ENCODE measurements at places on chromosomes 16 and 17.
A peak's percentile ranks its signal among the peaks of the same experiment; 100 is the strongest.

DNA sequence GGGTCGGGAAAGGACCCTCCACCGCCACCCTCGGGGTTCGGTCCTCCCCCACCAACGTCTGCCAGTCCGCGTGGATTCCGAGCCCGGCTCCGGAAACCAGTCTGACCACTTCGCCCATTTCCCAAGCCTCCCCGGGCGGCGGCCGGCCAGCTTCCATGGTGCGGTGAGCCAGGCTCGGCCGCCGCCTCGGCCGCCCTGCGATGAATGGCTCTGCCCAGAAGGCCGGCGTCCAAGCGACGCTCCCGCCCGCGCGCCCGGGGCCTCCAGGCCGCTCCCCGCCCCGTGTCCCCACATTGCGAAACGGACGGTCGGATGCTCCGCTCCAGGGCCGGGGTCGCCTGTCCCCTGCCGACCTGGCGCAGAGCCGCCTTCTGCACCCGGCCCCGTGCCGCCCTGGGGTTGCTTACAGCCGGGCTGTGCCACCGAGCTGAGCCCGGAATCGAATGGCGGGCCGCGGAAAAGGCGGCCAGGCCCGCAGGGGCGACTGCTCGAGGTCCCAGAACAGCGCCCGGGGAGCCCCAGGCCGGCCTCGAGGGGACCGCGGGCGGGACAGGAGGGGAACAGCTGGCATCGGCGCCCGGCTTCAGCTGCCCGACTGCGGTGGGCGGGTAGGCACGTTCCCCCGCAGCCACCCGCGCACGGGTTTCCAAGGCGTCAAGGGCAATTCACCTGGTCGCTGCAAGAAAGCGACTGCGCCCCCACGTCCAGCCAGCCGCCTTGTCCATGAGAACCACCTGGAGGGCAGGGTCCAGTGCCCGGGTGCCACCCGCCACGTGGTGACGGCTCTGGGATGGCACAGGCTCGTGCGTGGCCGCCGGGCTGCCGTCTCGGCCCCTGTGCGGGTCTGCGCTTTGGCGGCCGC lies 18.3 kb upstream of the CBX8 start:
- no peak for DNase-seq

DNA sequence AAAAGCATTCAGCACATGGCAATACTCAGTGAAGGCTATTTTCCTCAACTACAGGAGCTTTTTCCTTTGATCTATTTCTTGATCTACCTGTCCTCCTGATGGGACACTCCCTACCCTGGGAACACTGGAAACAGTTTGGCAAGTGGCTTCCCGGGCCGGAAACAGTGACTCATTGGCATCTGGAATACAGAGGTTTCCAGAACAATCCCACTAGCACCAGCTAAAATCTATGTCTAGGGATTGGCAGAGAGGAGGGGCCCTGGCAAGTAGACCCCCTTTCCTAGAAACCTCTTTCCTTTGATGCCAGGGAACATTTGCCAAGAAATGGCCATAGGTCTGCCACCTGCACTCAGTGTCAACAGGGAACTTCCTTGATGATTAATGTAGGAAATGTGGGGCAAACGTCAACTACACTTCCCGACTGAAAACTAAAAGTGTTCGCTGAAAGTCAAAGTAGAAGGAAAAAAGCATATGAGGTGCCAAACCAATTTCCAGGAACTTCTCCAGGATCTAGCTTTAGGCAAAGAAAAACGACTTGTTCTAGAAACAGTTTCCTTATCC lies 30.4 kb upstream of the FBXW10B start:
- no peak for DNase-seq

DNA sequence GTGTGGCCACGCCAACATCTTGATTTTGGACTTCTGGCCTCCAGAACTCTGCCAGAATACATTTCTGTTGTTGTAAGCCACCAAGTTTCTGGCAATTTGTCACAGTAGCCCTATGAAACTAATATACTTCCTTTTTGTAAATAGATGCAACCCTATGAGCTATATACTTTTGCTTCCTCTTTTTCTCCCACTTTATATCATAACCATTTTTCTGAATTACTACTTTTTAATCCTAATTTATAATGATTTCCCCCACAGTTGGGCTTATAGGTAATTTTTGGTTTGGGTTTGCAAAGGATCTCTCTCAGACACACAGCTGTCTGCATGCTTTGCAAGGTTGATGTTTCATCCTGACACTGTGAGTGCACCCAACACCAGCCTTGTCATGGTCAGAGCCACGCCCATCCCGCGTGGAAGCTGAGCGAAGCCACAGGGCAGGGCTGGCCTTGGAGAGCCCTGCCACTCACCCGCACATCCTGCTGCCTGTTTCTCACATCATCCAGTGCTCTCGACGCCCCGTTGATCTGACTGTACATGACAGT lies 5.8 kb downstream of the TRIM25 start:
- DNase-seq: peak; percentile 14

DNA sequence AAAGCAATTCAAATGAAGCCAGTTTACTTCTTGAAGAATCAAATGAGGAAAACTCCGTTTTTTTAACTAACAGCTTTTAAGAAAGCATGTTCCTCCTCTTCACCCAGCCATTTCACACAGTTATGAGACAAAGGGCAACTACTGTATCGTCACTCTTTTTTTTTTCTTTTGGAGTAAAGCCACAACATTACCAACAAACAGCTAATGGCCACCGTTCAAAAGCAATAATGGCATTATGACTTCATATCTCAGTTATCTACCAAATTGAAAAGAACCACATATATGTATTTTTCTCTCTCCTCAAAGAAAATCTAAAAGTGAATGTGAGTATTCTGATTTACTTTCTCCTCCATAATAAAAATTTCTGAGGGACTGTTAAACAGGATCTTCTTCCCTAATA lies 14.5 kb downstream of the GRB2 start:
- no peak for DNase-seq

GRCh38 chr17:74552037-74552436 lies 6.1 kb upstream of the CD300C start:
- no peak for DNase-seq

GRCh38 chr16:46582313-46582712 lies 38.9 kb downstream of the SHCBP1 start:
- DNase-seq: no peak

DNA sequence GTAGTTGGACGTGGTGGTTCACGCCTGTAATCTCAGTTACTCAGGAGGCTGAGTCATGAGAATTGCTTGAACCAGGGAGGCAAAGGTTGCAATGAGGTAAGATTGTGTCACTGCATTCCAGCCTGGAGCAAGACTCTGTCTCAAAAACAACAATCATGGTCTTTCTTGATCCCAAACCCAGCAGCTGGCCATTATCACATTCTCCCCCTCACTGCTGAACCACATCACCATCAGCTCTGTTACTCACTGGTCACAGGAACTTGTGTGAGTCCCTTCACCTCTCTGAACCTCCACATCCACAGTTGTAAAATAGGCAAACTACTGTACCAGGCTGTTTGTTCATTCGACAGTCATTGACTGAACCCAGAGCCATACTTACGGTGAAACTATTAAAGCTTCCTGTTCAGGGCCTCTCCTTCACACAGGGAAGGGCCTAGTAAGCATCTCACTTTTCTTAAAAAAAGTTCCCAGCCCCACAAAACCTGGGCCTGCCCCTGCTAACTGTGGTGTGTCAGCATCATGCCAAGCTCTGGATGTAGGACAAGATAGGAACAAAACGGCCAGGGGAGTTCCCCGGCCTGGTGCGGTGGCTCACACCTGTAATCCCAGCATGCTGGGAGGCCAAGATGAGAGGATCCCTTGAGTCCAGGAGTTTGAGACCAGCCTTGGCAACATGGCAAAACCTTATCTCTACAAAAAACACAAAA lies 104.7 kb downstream of the COPRS start:
- DNase-seq: no peak

DNA sequence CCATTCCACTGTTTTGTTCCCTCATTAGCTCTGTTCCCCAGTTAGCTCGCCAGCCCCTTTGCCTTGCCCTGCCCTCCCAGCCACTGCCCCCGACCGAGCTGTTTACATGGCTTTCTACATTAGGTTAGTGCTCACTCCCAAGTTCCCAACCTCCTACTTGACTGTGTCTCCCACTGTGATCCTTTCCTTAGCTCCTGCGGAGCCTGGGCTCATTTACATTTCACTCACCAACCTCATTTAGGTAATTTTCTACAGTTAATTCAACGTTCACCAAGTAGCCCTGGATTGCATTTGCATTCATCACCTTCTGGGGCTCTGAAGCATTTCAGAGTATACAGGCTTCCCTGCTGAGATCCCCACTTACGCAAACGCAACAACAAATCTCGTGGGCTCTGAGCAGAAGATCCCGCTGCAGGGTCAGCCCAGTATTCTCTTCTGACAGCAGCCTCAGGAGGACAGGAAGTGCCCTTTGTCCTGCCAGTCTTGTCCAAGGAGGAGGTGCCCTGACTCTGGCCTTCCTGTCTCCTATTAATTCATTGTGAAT lies 325.8 kb upstream of the CCL2 start:
- no peak for DNase-seq

DNA sequence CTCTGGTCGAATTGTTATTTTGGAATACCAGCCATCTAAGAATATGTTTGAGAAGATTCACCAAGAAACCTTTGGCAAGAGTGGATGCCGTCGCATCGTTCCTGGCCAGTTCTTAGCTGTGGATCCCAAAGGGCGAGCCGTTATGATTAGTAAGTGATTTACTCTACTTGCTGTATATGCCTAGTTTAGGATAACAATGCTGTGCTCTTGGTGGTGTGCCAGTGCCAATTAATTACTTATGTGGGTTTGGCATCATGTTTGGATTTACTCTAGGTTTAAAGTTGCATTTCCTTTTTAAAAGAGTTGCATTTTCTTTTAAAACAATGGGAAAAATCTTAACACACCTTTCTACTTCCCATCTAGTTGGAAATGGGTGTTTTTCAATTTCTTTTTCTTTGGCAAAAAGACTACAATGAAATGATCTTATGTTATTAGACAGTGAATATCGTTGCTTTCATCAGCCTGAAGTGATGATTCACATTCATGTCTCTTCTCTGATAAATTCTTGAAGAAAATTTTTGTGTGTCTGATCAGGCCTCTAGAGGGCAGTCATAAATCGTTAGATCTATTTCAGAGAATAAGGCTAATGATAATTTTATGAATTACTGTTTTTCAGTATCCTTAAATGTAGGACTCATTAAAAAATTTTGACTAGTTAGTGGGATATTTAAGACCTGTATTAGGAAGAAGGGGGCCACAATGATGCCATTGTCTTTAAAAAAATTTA lies 5.6 kb downstream of the SF3B3 start:
- DNase-seq: no peak

DNA sequence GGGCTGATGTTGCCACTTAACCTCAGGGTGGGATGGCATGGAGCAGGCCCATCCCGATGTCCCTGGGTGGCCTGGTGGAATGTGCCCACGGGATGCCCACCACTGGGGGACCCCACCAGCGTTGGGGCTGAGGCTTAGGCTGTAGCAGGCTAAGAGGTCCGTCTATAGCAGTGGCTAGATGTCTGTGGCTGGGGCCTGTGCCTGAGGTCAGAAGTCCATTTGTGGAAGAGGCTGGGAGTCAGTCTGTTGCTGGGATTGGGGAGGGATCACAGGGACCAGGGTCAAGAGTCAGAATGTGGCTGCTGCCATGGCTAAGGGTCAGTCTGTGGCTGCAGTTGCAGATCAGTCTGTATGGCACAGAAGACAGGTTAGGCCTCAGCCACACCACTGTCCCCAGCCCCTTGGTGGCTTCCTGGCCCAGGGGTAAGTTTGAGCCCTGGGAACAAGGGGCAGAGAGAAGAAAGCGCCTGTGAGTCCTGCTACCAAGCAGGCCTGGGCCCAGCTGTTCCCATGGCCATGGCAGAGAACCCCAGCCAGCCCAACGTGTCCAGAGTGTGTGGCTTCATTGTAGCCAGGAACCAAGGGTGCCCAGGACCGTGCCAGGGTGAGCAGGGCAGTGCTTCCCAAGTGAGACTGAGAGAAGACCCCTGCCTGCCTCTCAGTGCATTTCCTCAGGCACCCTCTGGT lies 35.7 kb downstream of the RAI1 start:
- no peak for DNase-seq

- DNase-seq: no peak
These were observed 197.6 kb downstream of the AATF start for GRCh38 chr17:37146086-37147064.

- DNase-seq: no peak
These were observed 250.1 kb upstream of the CDH5 start for GRCh38 chr16:66116163-66117002.

- no peak for DNase-seq
These were observed 32.6 kb downstream of the PLXDC1 start for GRCh38 chr17:39118674-39119419.

- DNase-seq: no peak
These were observed 52.6 kb downstream of the PIGL start for GRCh38 chr17:16269658-16270057.

- peak; percentile 13 for DNase-seq
These were observed 66.8 kb downstream of the DNAH3 start for GRCh38 chr16:21083729-21084268.

DNA sequence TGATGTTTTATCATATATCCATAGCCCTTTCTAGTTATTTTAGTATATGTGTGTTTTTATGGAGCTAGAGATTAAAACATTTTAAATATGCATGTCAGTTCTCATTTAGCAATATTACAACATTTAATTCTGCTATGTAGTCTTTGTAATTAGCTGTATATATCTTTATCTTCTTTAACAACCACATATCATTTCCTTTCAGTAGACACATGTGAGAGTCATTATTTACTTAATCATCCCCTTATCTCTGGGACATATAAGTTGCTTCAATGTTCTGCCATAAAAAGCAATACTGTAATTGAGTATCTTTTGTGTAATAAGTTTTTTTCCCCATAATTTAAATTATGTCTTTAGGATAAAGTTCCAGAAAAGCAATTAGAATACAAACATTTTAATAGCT lies 52.0 kb upstream of the CLEC3A start:
- no peak for DNase-seq

- DNase-seq: no peak
These were observed 16.2 kb upstream of the ALOX15 start for GRCh38 chr17:4657678-4658077.

GRCh38 chr17:69213059-69213813 lies 15.4 kb downstream of the ABCA10 start:
- no peak for DNase-seq

DNA sequence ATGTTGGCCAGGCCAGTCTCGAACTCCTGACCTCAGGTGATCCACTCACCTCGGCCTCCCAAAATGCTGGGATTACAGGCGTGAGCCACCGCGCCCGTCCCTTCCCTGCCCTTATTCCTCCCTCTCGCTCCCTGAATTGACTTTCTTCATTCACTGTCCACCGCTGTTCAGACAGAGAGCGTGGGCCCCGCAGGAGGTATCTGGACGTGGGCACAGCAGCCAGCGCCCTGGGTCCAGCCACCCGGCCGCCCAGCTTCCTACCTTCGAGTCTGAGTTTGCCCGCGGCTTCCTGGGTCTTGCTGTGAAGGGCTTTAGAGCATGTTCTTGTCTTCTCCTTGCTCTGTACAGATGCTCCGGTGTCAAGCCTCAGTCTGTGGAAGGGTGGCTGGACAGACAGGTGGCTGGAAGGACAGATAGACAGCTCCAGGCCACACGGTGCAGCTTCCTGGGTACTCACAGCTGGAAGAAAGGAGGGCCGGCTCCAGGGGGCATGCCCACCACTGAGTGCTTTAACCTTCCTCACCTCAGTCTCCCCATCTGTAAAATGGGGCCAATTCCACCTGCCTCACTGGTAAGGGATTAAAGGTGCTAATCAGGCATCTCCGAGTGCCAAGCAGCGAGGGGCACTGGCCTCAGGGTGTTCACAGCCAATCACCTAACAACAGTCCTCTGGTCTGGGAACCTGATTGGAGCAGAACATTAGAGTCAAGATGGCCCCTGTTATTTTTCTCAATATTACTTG lies 13.6 kb downstream of the RHBDF2 start:
- no peak for DNase-seq
